ENCODE measurements at places on chromosomes 1 and 21.
A peak's percentile ranks its signal among the peaks of the same experiment; 100 is the strongest.

DNA sequence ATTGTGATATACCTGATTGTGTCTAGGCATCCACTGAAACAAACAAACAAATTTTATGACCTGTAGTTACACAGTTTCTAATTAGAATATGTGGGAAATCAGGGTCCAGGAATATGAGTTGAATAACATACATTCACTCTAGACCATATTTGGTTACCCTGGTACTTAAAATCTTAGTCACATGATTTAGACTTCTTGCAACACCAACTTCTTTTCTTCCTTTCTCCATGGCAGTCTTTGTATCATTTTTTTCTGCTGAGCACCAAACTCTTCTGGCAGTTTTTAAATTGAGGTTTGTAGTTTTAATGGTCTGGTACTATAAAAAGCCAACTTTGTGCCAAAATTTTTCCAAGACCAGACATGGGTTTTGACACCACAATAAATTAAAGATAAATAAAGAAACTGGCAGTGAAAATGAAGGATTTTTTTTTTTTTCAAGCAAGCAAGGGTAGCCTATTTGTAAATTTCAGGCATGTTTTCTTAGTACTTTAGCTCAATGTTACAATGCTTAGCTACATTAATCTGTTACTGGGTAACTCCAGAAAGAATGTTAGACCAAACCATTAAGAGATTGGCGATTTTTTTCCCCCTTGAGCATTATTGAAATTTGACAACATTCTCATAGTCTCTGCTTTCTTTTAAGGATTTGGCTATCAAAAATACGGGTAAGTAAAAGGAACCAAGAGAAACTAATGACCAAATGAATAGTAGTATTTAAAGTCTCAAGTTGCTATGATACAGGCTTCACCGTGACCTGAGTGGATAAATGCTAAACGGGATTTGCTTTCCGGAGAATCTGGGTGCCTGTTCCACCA is 108.5 kb downstream of the NFIA start:
- peaks cover 5% of the 10 kb centered on the region for H3K4me1 ChIP-seq
- peak overlapping the region; percentile 62 for H3K27ac ChIP-seq
- no peak for DNase-seq

- no peak overlapping the region for H3K4me3 ChIP-seq
- H3K36me3 ChIP-seq = no peaks in the 10 kb centered on the region
- peaks cover 4% of the 10 kb centered on the region for H3K4me1 ChIP-seq
- no peaks in the 10 kb centered on the region for H3K27me3 ChIP-seq
Observed at GRCh38 chr1:226954777-226955176, 14.7 kb downstream of the COQ8A start.

GRCh38 chr1:47216278-47217059 is 15.6 kb downstream of the TAL1 start:
- H3K27me3 ChIP-seq = peaks cover 12% of the 10 kb centered on the region
- no peak overlapping the region for H3K4me3 ChIP-seq
- no peaks in the 10 kb centered on the region for H3K4me1 ChIP-seq

GRCh38 chr1:155012776-155013602 is 10.4 kb downstream of the ZBTB7B start:
- no peaks in the 10 kb centered on the region for H3K4me1 ChIP-seq
- no peak for DNase-seq
- no peaks in the 10 kb centered on the region for H3K27me3 ChIP-seq
- H3K4me3 ChIP-seq = no peak overlapping the region

DNA sequence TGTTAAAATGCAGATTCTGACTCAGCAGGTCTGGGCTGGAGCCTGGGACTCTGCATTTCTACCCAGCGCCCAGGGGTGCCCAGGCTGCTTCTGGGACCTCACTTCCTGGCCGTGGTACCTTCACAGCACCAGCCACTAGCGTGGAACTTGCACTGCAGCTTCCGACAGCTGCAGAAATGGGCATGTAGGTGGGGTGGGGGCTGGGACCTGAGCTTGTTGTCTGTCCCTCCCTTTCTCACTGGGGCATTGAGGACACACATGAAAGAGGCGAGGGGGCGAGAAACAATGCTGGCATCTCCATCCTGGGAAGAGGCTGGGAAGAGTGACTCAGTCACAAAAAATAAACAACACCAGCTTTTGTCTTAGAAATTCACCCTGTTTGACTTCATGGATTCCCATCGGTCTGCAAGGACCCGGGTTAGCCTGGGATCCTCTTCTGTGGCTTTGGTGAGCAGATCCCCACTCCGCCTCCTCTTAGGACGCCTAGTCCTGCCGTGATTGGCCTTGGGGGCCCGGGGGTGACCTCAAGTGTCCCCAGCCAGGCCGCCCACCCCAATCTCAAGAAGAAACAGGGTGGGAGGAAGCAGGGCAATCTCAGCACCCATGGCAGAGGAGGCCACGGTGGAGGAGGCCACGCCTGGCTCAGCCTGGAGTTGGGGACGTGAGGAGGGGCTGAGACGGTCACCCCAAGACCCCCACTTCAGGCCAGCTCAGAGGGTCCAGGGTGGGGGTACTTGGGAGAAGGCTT is 29.9 kb upstream of the POFUT2 start:
- peak overlapping the region; percentile 87 for H3K27ac ChIP-seq
- no peaks in the 10 kb centered on the region for H3K27me3 ChIP-seq
- DNase-seq = no peak
- H3K4me1 ChIP-seq = peaks cover 25% of the 10 kb centered on the region

- H3K36me3 ChIP-seq = no peaks in the 10 kb centered on the region
- H3K4me3 ChIP-seq = no peak overlapping the region
- DNase-seq = no peak
- H3K27me3 ChIP-seq = no peaks in the 10 kb centered on the region
- H3K27ac ChIP-seq = no peak overlapping the region
Observed at GRCh38 chr1:240649733-240650721, 38.1 kb upstream of the GREM2 start.

DNA sequence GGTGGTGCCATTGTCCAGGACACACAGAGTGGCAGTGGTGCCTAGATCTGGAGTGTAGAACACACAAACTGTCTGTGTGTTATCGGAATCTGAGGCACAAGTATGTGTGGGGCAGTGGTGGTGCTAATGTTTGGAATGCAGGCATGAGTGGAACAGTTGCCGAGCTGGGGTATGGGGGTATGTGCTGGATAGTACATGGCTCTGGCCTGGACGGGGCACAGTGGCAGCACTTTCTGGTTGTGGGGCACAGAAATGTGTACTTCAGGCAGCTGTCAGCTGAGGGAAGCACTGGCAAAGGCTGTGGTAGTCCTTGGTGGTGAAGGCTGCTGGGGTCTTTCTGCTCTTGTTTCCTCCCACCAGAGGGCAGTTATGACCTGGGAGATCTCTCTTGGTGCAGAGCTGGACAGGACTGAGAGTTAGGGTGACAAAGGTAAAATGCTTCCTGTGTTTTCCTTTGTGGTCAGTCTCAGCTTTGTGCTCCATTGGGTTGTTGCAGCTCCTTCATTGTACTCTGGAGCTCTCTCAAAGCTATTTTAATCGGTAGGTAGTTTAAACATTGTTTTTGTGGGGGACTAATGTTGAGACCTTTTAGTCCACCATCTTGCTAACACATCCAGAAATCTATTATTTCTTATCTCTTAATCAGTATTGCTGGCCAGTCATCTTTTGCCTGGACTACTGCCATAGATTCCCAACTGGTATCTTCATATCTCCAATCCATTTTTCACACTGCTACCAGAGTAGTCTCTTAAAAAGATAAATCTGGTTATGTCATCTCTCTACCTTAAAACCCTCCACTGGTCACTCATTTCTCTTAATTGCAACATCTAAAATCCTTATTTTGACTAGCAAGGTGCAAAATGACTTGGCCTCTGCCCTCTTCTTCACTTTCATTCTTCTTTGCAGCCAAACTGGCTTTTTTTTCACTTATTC is 83.9 kb upstream of the NBPF4 start:
- H3K36me3 ChIP-seq = no peaks in the 10 kb centered on the region
- no peak overlapping the region for H3K4me3 ChIP-seq
- no peak for DNase-seq
- H3K4me1 ChIP-seq = no peaks in the 10 kb centered on the region
- no peak overlapping the region for H3K27ac ChIP-seq

- no peaks in the 10 kb centered on the region for H3K27me3 ChIP-seq
- no peak overlapping the region for H3K4me3 ChIP-seq
- H3K27ac ChIP-seq = peak overlapping the region; percentile 97
Observed at GRCh38 chr1:223700942-223701637, 11.2 kb upstream of the CAPN2 start.

- no peaks in the 10 kb centered on the region for H3K27me3 ChIP-seq
- no peak for DNase-seq
- H3K27ac ChIP-seq = no peak overlapping the region
- no peak overlapping the region for H3K4me3 ChIP-seq
- no peaks in the 10 kb centered on the region for H3K4me1 ChIP-seq
Observed at GRCh38 chr21:21076491-21076890, 78.3 kb downstream of the NCAM2 start.

DNA sequence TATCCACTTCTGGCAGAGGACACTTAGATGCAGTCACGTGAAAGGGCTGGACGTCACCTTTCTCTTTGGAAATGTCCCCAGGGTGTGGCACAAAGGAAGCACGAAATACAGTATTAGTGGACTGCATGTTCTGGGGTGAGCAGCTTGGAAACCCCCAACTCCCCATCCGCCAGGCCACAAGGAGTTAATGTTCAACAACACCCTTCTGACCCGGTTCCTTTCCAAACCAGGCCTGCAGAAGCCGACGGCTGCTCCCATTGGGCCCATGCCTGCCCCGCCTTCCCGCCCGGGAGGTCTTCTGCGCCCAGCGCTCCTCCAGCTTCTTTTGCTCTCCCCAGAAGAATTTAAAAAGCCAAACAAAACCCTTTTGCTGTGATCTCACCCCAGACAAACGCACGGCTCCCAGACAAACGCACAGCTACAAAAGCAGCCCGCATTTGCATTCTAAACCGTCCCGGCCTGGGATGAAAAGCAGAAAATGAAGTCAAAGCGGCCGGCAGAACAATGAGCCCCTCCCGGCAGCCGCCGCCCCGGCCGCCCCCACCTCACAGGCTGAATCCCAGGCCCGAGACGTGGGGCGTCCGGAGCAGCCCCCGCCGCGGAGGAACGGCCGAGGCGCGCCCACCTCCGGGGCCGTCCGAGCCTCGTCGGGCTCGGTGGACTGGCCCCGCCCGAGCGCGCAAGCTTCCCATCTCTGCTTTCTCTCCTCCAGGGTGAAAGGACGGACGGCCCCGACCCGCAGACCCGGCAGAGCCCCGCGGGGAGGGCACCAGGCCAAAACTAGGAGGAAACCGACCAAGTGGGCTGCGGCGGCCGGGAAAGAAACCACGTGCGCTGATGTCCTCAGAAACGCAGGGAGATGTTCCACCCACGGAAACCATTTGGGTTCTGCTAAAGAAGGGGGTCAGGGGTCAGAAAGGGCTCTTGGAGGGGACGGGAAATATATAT is 101.9 kb downstream of the PLPP3 start:
- H3K36me3 ChIP-seq = no peaks in the 10 kb centered on the region
- H3K27me3 ChIP-seq = no peaks in the 10 kb centered on the region
- no peaks in the 10 kb centered on the region for H3K4me1 ChIP-seq
- no peak overlapping the region for H3K27ac ChIP-seq
- no peak overlapping the region for H3K4me3 ChIP-seq

DNA sequence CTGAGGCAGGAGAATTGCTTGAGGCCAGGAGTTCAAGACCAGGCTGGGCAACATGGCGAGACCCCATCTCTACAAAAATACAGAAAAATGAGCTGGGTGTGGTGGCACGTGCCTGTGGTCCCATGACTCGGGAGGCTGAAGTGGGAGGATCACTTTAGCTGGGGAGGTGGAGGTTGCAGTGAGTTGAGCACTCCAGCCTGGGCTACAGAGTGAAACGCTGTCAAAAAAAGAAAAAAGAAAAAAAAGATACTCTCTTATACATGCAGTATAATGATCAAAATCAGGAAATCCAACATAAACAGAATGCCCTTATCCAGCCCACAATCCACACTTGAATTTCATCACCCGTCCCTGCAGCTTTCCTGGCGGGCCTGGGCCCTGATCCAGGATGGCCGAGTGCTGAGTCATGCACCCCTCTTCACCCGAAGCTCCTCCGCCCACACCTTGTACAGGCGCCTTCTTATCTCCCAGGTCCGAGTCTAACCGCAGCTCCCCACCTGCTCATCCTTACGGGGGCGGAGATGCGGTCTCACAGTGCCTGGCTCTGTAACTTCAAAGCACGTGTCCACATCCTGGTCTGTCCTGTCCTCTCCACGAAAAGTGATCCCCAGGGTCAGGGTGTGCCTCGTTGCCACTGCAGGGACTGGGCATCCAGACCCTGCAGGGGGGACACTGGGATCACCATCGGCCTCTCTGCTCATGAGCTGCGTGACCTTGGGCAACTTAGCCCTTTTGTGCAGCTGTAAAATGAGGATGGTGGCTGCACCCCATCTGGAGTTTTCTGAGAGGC is 120.2 kb upstream of the SLC45A1 start:
- no peak for DNase-seq
- H3K4me3 ChIP-seq = no peak overlapping the region
- no peaks in the 10 kb centered on the region for H3K27me3 ChIP-seq
- no peak overlapping the region for H3K27ac ChIP-seq

DNA sequence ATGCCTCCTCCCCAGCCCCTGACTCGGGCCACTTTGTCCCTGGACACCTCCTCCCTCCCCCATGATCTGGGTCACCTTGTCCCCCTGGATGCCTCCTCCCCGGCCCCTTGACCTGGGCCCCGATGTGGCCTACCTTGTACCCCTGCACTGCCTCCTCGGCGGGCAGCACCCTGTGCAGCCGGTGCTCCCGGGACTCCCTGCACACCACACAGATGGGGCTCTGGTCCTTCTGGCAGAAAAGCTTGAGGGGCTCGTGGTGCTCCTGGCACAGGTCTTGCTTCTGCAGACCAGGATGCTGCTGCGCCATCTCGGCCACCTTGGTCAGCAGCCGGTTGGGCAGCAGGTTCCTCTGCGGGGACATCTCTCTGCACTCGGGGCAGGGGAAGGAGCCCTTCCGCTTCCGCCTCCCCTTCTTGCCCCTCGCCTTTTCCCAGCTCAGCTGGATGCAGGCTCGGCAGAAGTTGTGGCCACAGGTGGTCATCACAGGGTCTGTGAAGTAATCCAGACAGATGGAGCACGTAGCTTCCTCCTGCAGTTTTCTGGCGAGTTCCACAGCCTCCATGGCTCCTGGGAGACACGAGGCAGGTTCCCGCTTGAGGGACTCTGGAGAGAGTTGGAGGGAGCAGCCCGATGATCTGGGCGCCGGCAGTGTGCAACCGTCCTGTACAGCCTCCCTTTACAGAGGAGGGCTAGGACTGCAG is 2.0 kb downstream of the TRIM17 start:
- H3K36me3 ChIP-seq = peaks cover 3% of the 10 kb centered on the region
- H3K27me3 ChIP-seq = no peaks in the 10 kb centered on the region
- no peak for DNase-seq
- peaks cover 11% of the 10 kb centered on the region for H3K4me1 ChIP-seq
- no peak overlapping the region for H3K4me3 ChIP-seq

DNA sequence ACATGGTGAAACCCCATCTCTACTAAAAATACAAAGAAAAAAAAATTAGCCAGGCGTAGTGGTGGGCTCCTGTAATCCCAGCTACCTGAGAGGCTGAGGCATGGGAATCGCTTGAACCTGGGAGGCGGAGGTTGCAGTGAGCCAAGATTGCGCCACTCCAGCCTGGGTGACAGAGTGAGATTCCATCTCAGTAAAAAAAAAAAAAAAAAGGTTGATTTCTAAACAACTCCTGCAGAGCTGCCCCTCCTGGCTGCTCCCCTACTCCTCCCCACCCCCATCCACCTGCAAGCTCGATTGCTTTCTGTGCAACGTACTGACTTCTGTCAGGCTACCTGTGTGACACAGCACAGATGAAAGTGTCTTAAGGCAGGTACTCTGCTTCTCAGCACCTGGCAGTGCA is 13.3 kb downstream of the ETV3L start:
- no peak for DNase-seq
- no peak overlapping the region for H3K4me3 ChIP-seq
- no peaks in the 10 kb centered on the region for H3K36me3 ChIP-seq
- no peak overlapping the region for H3K27ac ChIP-seq

- H3K27ac ChIP-seq = no peak overlapping the region
- no peak overlapping the region for H3K4me3 ChIP-seq
- DNase-seq = no peak
- no peaks in the 10 kb centered on the region for H3K36me3 ChIP-seq
Observed at GRCh38 chr1:215377746-215378145, 189.4 kb upstream of the KCTD3 start.

Measured in SK-N-SH (cell line).